NCI-H1105 treated with DMSO at 0.1 percent for 48 hours (cell line): ENCODE measurements at places on chromosomes 13 and 19.
A peak's percentile ranks its signal among the peaks of the same experiment; 100 is the strongest.

GRCh38 chr19:18420930-18421329 is 1.7 kb downstream of the SSBP4 start:
- no peak for DNase-seq

GRCh38 chr13:44410328-44410859 is 36.8 kb downstream of the SERP2 start:
- DNase-seq = no peak

GRCh38 chr19:10654610-10655456 is 687 bp downstream of the ILF3 start:
- DNase-seq = peak; percentile 73

DNA sequence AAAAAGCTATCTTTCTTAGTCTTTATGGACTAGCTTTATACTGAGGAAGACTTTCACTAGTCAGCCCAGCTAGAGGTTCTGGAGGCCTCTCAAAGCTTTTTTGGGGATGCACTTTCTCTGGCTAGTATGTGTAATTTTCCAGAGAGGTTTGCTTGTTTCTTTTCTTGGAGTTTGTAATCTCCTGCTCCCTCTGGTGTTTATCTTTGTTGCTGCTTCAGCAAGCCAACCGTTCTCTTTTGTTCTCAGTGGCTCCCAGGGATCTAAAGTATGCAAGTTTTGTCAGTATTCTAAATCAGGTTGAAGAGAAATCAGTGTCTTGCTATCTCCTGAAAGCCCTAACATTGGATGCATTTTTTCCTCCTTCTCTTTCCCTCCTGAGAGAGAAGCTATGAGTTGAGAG is 121.1 kb upstream of the MYO16 start:
- peak; percentile 48 for DNase-seq

GRCh38 chr19:50829801-50830200 is 3.6 kb downstream of the KLK15 start:
- no peak for DNase-seq

DNA sequence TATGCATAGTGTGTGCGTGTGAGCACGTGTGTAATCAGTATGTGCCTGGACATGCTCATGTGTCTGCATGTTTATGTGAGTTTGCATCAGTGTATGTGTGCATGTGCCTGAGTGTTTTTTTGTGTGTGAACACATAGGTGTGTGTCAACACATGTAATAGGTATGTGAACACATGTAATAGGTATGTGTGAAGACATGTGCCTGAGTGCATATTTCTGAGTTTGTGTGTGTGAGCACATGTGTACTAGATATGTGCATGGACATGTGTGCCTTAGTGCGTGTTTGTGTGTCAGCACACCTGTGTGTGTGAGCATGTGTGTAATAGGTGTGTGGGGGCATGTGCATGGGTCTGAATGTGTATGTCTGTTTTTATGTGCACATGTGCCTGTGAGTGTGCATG is 7.4 kb downstream of the SPPL2B start:
- DNase-seq = no peak

GRCh38 chr19:35061583-35062373 is 20.3 kb downstream of the HPN start:
- DNase-seq = no peak

- no peak for DNase-seq
These were observed 15.5 kb downstream of the STAP2 start for GRCh38 chr19:4322942-4323665.

DNA sequence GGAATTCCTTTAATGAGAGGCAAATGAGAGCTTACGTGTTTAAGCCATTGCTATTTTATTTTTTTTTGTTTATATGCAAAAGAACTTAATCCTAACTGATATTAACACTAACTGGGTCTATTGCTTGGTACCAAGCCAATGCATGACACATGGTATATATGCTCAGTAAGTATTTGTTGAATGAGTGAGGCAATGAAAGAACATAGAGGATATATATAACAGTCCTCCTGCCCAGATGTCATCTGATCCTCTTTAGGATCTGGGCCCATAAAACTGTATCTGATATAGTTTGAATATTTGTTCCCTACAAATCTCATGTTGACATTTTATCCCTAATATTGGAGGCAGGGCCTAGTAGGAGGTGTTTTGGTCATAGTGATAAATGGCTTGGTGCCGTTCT is 13.0 kb upstream of the ALOX5AP start:
- no peak for DNase-seq

DNA sequence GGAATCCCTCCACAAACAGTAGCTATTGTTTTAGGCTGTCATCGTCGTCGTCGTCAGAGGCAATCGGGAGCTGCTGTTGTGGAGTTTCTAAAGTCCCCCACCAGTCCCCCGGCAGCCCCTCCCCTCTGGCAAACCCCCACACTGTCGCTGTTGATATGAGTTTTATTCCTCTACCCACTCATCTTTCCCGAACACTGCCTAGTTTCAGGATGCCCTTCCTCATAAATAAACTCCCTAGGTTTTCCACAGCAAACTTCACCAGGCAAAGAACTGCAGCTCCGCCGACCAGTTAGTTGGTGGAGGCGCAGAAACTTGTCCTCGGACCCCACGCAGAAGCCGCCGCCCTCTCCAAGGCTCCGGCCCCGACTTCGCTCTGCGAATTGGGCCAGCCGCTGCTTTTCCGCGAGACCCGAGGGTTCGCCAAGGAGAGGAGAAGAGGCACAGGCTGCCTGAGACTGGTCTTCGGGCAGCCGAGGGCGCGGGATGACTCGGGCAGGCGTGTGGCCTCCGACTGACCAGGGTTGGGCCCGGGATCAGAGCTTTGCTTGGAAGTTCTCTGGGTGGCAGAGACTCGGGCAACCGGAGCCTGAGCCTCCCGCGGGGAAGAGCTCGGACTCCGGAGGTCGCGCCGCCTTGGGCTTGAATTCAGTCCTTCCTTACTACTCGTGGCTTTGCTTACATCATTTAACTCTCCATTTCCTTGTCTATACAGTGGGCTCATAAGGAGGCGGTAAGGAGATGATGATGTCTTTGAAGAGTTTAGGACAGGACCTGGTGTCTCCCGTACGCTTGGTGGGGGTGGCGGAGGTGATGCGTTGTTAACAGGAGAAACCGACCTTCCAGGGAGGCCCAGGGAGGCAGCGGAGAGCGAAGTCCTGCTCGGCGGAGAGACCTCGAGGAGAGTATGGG is 7.9 kb downstream of the PDX1 start:
- DNase-seq = no peak

- no peak for DNase-seq
These were observed 22.2 kb downstream of the CPAMD8 start for GRCh38 chr19:17004386-17004785.

DNA sequence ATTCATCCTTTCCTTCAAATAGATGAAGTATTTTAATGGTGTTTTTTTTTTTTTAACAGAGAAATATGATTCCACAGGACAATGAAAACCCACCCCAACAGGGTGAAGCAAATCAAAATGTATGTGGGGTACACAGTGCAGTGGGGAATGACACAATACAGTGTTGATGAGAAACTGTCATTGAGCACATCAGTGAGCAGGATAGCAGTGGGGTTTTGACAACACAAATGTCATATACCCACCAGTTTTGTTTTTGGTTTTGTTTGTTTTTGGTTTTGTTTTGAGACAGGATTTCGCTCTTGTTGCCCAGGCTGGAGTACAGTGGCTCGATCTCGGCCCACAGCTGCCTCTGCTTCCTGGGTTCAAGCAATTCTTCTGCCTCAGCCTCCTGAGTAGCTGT is 29.2 kb downstream of the ZNF844 start:
- no peak for DNase-seq

GRCh38 chr13:75454497-75454896 is 27.5 kb downstream of the TBC1D4 start:
- DNase-seq = no peak

- peak; percentile 88 for DNase-seq
These were observed at the start of gene MYH14 for GRCh38 chr19:50203281-50204080. TSS of gene MYH14 (plus strand) at chr19:50203622. CDS start at chr19:50210366, 6,744 bp downstream.

- DNase-seq = no peak
These were observed 26.4 kb upstream of the SCEL start for GRCh38 chr13:77508959-77509620.

GRCh38 chr13:94480672-94481145 is 1.2 kb upstream of the DCT start:
- no peak for DNase-seq

GRCh38 chr13:40309881-40310280 is 356.6 kb downstream of the FOXO1 start:
- no peak for DNase-seq

- no peak for DNase-seq
These were observed 154.2 kb downstream of the SLC7A1 start for GRCh38 chr13:29441306-29441705.

- DNase-seq = peak; percentile 65
These were observed 6.8 kb downstream of the RPS11 start for GRCh38 chr19:49502866-49503581.

- no peak for DNase-seq
These were observed 94.3 kb downstream of the FAM216B start for GRCh38 chr13:42875475-42876269.

- no peak for DNase-seq
These were observed 435.3 kb upstream of the HTR2A start for GRCh38 chr13:47332149-47332548.

- DNase-seq = no peak
These were observed 16.2 kb upstream of the IFT88 start for GRCh38 chr13:20550799-20551198.

- DNase-seq = peak; percentile 100
These were observed 2.3 kb upstream of the PNKP start for GRCh38 chr19:49869484-49870308.

DNA sequence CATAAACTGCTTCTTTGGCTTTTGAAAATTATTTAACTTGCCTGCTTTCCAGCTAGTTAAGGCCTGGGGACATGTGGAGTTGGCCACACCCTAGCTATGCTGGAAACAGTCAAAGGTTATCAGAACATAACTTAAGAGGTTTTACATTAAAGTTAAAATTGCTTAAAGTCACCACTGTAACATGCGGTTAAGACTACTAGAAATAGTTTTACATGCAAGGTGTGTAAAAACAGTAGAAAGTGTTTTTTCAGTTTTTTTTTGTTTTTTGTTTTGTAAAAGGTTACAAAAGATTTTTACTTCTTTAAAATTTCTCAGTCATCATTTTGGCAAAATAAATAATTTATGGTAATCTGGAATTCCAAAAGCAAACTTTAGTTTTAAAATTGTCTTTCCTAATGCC is 763.1 kb downstream of the UQCRFS1 start:
- DNase-seq = no peak

DNA sequence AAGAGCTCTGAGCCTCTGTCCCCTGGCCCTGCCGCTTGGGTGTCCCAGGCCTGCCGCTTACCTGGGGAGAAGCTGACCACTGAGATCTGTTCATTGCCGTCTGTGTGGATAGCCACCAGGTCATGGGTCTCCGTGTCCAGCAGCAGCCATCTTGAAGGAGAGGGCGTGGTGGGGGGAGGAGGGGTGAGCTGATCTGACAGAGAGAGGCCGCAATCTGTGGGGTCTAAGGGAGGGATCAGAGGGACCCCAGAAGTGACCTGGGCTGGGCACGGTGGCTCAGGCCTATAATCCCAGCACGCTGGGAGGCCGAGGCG is 14.6 kb upstream of the GPR4 start:
- DNase-seq = no peak

- no peak for DNase-seq
These were observed 20.6 kb downstream of the ELAVL3 start for GRCh38 chr19:11460207-11460606.

- DNase-seq = no peak
These were observed 21.7 kb downstream of the TEX30 start for GRCh38 chr13:102751886-102752285.

- DNase-seq = no peak
These were observed 65.8 kb upstream of the SLITRK6 start for GRCh38 chr13:85864963-85865530.

GRCh38 chr13:113536461-113537110 is 46.1 kb upstream of the DCUN1D2 start:
- no peak for DNase-seq

GRCh38 chr19:44571830-44572580 is 41.4 kb upstream of the IGSF23 start:
- no peak for DNase-seq

- DNase-seq = peak; percentile 99
These were observed 126.8 kb upstream of the CACNA1A start for GRCh38 chr19:13633109-13633508.

DNA sequence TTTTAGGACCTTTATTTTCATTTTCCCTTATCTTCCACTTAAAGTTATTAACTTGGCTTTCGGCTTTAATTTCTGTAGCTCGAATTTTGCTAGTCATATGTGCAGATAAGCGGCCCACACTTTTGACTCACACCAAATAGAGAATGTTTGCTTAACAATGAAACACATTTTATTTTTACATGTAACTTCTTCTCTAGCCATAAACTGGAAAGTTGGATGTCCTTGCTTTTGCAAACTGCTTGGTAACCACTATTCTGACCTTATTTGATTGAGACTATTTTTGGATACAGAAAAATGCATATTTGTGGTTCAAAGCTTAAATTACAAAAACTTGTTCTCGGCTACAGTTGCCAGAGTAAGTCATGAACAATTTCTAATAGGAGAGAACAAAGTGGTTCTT is 600.0 kb downstream of the KCTD12 start:
- DNase-seq = no peak

GRCh38 chr13:86765462-86765861 is 905.7 kb upstream of the SLITRK5 start:
- DNase-seq = no peak

- DNase-seq = no peak
These were observed 135.5 kb downstream of the ZAR1L start for GRCh38 chr13:32179708-32180107.

DNA sequence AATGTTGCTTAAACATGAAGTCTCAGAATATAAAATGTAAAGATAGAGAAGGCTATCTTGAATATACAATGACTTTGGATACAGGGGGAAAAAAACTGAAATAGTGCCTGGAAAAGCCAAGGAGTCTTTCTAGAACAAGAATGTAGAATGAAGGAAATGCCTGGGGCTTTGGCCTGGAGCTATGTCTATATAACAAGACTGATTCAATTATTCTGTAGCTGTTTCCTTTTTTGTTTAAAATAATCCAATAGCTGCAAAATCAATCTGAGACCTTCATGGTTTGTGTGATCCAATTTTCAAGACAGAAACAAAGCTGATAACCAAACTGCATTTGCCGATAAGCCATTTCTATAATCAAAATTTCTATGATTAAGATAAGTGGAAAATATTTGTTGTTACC is 530.9 kb upstream of the NBEA start:
- DNase-seq = no peak

DNA sequence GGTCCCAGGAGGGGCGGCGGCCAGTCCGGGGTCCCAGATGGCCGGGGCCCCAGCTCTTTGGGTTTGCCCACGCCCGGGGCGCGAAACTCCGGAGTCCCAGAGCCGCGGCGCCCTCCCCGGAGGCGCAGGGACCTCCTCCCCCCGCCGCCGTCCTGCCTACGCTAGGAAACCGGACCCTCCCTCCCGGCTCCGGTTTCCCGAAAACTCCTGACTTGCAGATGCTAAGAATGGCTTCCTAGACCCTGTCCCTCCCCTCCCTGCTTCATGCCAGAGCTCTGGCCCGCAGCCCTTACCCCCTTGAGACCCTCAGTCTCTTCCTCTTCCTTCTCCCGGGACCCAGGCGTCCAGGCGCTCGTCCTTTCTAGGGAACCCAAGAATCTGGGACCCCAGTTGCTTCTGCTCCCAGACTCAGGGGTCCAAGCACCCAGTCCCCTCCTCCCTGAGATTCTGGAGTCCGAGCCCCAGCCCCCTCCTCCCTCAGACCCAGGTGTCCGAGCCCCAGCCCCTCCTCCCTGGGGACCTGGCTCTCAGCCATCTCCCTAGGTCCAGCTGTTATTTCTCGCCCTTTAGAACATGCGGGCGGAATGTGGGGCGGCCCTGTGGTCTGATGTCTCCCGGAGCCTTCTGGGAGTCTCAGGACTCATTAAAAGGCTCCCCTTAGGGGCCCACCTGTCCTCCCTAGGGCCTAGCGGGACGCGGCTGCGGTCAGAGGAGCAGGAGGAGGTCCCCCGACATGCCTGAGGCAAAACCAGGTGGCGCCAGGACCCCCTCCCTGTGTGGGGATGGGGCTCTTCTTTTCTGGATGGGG is at the start of gene MYBPC2:
Gene MYBPC2 (plus strand): TSS at position 672 of the 808 bp plus-strand sequence. CDS start 62 bp downstream, at position 734.
- peak; percentile 18 for DNase-seq
